NCI-H1694 (cell line): ENCODE measurements at places on chromosomes 5 and 9.

DNA sequence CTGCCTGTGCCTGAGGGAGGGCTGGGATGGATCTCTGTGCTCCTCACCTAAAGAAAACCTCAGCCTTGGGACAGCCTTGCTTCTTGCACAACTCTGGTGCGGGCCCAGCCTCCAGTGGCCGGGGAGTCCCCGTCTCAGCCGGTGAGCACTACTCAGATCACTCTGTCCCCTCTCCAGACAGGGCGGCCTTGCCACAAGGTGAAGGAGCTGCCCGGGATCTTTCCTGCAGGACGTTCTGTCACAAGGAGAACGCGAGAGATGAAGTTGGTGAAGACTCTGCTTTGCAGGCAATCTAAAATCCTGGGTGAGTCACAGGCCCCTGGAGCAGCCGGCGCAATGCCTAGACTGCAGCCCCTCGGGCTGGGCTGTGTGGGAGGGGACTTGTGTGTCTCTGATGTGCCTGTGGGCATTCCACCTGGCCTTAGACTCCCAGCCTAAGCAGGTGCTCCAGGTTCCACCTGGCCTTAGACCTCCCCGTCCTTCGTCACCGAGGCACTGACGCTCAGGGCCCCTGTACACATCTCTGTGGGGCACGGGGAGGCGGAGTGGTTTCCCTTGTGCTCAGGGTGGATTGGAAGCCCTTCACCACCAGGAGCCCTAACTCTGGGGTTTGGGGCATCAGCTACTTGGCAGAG is 15.2 kb upstream of the IRX4 start:
- DNase-seq, result no peak

DNA sequence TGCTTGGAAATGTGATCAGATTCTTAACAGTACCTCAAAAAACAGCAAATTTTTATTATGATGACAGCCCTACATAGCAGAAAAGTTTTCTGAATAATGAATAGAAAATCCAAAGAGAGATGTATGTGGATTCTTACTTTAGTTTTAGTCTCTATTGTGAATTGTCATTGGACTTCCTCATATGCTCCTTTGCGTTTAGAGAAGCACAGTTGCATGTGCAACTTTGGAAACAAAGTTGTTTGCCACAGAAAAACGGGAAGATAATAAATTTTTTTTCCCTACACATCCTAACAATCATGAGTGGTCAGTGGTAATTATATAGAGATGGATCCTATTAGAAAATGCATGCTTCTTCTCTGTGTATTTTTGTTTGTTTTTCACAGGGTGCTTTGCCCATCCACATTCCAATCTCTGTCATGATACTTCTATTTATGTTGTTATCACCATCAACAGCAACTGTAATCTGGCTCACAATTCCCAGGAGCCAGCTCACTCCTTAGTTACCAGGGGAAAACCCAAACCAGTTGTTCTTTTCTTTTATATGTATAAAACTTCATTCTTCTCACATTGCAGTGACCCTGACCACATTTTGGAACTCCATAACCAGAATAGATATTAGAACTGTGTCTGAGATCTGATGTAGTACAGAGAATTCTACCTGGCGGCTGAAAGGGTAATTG is 118.7 kb downstream of the NDUFS4 start:
- no peak for DNase-seq

- DNase-seq, result no peak
Observed at GRCh38 chr9:95648225-95648624, 131.5 kb upstream of the PTCH1 start.

GRCh38 chr5:44385291-44385900 is 3.8 kb downstream of the FGF10 start:
- no peak for DNase-seq

DNA sequence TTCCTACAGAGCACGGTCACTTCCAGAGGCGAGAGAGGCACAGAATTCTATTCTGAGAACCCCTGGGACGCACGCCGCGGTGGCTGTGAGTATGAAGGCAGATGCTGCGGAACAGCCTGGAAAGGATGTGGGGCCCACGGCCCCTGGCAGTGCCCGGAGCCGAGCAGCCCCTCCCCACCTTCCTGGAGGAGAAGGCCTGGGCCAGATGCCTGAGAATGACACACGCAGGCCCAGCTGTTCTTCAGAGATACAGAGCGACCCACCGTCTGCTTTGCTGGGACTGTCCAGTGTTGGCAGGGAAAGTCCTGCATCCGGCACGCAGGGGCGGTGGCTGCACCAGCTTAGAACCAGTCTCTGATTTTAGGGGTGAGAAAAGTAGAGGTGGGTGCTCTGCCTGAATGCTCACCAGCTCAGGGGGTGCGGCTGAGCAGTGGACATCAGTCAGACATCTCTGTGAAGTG is 116.7 kb upstream of the LPCAT1 start:
- DNase-seq, result no peak

- no peak for DNase-seq
Observed at GRCh38 chr9:93354451-93354850, 97.0 kb upstream of the FAM120A start.

GRCh38 chr5:66871651-66872050 is 275.5 kb downstream of the MAST4 start:
- no peak for DNase-seq

- no peak for DNase-seq
Observed at GRCh38 chr5:27381686-27382085, 343.3 kb upstream of the CDH9 start.

- DNase-seq, result no peak
Observed at GRCh38 chr5:102795526-102795925, 40.4 kb downstream of the PAM start.

- DNase-seq, result no peak
Observed at GRCh38 chr9:7137040-7137439, 379.3 kb downstream of the KDM4C start.

DNA sequence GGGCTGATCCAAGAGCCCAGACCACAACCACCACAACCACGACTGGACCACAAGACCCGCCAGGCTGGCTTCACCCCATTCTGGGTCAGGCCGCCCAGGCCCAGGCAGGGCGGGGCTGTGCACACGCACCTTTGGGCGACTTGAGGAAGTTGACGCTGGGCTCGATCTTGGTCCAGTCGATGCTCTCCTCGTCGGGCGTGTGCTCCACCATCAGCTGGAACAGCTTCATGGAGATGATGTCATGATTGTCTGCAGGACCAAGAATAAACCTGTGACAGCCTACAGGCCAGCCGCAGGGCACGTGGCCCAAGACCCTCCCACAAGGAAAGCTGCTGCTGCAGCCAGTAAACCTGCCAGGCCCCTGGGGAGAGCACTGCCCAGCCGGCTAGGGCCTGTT is 17.3 kb downstream of the LMAN2 start:
- no peak for DNase-seq

- DNase-seq, result no peak
Observed at GRCh38 chr5:176562189-176562588, 13.0 kb downstream of the CDHR2 start.

DNA sequence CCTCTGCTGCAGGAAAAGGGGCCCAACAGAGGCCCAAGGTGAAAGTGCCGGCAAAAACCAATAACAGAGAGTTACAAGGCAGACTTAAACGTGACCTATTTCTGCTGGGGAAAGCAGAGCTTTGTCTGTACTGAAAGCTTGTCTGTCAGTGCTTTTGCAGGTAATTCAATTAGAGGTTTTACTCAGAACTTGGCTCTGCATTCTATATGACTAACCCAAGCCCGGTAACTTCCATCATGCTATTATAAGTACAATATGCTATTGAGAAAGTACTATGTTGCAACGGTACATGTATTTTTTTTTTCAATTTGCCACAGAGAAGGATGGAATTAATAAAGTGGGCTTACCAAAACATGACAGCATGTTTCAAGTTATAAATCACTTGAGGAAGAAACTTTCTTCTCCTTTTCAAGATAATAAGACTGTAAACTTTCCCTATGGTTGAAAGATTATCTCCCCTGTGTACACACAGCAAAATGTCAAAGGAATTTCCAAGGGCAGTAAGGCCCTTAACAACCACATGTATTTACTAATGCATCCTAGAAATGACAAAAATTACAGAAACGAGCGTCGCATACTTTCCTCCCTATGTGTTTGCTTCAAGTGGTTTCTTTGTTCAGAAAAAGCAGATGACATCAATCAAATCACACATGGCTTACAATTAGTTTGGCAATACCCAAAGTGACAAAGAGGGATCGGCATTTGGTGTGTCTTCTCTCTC is 282.4 kb downstream of the EFNA5 start:
- DNase-seq, result no peak

- DNase-seq, result no peak
Observed at GRCh38 chr9:127990554-127990953, 9.8 kb upstream of the EEIG1 start.

- no peak for DNase-seq
Observed at GRCh38 chr5:78753093-78753531, 104.5 kb upstream of the LHFPL2 start.
